GM12892 (cell line): ENCODE measurements at places on chromosomes 1 and 21.

DNA sequence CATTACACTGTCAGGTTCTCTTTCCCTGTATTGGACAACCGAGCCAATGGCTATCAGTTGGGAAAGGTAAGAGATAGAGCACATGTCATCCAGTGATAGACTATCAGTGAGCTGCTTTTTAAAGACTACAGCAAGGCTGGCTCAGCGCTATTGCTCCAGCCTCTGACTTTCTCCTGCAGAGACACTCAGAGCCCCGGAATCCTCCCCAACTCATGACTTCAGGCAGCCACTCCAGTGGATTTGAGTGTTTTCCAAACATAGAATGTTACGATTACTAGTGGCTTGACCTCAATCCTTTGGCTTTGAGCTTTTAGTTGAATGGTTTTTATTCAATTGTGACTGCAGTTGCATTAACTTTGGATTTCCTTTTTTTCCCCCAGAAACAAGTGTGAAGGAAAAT is 331.9 kb downstream of the DISC1 start:
- no peak for DNase-seq

GRCh38 chr1:218156595-218156994 is 128.5 kb upstream of the RRP15 start:
- DNase-seq = no peak

- DNase-seq = no peak
Measured at GRCh38 chr1:183609759-183610452, 19.6 kb upstream of the NCF2 start.

GRCh38 chr1:211735208-211736170 is 60.1 kb upstream of the NEK2 start:
- no peak for DNase-seq

DNA sequence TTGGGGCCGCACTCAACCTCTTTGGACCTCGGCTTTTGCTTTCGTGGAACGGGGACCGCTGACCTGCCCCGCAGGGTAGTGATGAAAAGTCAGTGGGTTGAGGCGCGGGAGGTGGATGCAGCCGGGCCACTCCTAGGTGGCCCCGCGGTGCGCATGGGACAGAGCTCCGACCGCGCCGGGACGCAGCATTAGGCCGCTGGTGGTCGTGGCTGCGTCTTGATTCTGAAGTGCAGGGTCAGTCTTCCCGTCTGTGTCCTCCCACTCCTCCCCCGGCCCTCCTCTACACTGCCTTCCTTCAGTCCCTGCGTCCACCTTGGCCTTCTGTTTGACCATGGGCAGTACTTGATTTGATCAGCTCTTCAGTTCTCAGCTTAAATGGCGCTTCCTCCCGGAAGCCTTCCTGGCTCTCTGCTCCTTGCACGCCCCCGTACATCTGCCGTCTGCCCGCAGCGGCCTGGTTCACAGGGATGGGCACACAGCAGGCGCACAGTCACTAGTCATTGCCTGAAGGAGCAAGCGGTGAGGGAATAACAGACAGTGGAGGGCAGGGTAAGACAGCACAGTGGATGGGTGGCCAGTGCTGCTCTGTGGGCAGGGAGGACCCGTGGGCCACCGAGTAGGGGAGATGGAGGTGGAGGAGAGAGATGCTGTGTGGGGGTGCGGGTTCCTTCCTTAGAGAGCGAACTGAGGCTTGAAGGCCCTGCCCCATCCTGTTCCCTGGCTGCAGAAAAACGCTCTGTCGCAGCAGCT is 633 bp downstream of the THEMIS2 start:
- no peak for DNase-seq

- DNase-seq = no peak
Measured at GRCh38 chr1:150092180-150092791, 24.7 kb downstream of the VPS45 start.

DNA sequence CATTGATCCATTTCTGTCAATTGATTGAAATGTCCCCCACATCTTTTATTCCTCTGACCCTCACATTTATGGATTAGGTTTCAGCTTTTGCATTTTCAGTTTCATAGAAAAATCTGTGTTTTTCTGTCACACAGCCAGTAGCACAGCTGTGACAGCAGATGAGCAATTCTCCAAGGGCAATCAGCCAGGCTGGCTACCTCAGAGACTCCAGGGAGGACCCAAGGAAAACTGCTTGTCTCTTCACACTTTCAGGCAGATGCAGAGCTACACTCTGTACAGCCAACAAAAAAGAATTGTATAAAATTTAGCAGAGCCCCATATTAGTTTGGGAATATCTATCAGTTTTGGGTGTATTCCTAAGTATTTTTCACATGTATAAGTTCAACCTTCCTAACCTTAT is 257.2 kb downstream of the LRRC7 start:
- DNase-seq = no peak

DNA sequence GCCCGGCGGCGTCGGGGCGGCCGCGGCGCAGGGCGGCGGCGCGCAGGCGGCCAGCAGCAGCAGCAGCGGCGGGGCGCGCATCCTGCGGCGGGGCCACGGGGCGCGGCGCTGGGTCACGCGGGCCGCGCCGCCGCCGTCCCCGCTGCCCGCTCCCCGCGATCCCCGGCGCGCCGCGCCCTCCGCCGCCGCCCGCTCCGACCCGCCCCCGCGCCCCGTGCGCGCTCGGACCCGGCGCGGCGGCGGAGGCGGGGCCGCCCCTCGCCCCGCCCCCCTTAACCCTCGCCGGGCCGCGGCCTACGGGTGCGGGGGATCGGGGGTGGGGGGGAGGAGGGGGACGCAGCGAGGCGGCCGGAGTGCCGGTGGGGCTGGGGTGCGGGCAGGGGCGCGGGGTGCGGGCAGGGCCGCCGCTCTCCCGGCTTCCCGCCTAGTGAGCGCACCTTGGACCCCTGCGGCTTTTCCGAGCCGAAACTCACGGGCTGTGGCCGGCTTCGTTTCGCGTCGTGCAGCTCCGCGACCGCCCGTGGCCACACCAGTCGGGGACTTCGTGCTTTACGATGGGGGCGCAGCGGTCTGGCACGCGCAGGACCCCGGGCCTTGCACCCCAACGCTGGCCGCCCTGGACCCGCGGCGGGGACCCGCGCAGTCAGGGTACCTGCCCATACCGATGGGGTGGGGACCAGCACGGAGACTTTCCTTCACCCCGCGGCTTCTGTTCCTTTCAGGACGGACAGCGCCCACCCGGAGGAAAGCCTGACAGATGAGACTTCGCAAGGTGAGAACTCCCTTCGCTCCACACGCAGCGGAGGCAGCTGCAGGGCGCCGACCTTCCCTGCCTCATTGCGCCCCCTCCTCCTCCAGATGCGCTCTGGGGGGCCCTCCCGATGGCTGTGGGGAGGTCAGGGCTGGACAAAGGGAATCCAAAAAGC is at the start of gene FNDC10:
Gene FNDC10, minus strand, starts transcription at position 201 of the 926 bp plus-strand sequence. Its CDS starts 120 bp downstream, at position 81.
- DNase-seq = no peak

- DNase-seq = no peak
Measured at GRCh38 chr1:150863724-150864123, 12.7 kb downstream of the ARNT start.

- no peak for DNase-seq
Measured at GRCh38 chr1:206742719-206743383, 27.7 kb upstream of the IL19 start.

DNA sequence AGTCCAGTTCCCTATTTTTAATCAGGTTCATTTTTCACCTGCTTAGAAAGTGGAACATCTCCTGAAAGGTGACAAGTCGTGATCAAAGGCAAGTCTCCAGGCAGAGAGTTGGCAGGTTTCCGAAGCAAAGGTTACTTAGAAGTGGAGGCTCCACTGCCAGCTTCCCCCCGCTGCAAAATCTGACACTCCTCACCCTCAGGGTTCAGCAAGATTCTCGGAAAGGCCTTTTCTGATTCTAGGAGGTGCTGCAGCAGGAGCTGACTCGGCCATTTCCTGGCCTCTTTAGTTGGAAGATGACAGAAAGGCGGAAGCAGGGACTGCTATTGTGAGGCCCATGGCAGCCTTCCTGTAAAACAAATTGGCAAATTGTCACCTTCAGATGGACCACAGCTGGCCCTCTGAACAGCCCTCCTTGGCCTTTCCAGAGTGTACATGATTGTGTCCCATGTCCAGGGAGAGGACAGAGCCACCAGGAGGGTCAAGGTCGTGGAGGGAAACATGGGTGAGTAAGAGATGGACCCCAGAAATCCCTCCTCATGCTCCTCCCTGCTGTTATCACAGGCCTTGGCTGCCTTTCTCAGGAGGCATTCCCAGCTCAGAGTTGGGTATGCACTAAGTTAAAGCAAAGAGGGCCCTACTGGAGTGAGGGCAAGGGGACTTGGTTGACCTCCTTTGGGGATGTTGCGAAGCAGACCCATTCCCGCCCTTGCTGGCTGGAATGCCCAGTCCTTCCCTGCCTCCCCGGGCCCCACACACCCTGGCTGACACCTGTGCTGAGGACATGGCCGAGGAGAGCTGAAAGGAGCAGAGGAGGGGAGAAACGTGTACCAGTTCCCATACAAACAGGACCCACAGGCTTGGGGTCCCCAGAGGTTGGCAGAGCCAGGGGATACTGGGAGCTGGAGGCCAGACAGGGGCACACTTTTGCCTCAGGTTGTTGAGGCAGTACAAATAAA is 115.5 kb upstream of the IRF2BP2 start:
- DNase-seq = no peak

- no peak for DNase-seq
Measured at GRCh38 chr1:94039514-94039870, 81.5 kb downstream of the ABCA4 start.

- no peak for DNase-seq
Measured at GRCh38 chr1:41735631-41736260, 183.0 kb downstream of the HIVEP3 start.

DNA sequence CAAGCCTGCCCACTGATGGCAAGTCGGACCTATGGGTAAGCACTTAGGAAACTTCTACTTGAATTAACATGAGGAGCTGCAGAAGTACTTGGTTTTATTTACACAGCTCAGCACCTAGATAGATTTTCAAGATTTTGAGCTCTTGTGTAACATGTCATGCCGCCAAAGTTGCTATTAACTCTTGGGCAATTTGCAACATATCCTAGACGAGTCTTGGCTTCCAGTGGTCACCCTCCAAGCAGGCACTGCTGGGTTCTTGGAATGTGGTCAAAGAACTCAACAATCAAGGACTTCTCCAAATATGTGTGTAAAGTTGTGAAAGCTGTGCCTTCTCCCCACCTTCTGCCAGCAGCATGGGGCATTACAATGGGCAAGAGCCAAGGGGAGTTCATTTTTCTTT is 17.8 kb upstream of the GUCA2B start:
- DNase-seq = no peak

- DNase-seq = no peak
Measured at GRCh38 chr1:33918368-33918767, 54.5 kb downstream of the HMGB4 start.

GRCh38 chr1:109392788-109393616 is 4.7 kb downstream of the SORT1 start:
- no peak for DNase-seq

- peak; percentile 72 for DNase-seq
Measured at GRCh38 chr21:38355992-38356781, 99.4 kb downstream of the KCNJ15 start.

DNA sequence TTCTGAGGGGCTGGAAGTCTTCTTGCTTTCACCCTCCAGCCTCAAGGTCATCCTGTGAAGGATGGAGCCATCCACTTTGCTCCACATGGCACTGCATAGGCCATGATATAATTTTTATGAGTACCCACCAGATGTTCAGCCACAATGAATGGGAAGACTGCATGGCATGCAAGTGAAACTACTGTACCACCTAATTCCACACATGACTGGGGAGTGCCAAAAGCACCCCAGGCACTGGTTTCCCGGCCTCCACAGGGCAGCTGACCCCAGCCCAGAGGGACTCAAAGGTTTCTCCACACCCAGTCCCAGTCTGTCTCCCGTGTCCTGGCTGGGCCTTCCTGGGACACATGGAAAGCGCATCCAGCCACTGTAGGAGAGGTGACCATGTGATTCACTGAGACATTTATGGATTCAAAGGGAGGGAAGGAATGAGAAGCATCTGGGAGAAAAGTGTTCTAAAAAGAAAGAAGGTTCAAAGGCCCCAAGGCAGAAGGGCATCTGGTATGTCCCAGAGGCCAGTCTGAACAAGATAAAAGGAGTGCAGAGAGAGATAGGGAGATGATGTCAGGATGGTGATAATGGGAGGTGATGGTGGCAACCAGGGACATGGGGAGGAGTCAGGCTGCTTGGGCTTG is 12.1 kb downstream of the RHOU start:
- DNase-seq = no peak

DNA sequence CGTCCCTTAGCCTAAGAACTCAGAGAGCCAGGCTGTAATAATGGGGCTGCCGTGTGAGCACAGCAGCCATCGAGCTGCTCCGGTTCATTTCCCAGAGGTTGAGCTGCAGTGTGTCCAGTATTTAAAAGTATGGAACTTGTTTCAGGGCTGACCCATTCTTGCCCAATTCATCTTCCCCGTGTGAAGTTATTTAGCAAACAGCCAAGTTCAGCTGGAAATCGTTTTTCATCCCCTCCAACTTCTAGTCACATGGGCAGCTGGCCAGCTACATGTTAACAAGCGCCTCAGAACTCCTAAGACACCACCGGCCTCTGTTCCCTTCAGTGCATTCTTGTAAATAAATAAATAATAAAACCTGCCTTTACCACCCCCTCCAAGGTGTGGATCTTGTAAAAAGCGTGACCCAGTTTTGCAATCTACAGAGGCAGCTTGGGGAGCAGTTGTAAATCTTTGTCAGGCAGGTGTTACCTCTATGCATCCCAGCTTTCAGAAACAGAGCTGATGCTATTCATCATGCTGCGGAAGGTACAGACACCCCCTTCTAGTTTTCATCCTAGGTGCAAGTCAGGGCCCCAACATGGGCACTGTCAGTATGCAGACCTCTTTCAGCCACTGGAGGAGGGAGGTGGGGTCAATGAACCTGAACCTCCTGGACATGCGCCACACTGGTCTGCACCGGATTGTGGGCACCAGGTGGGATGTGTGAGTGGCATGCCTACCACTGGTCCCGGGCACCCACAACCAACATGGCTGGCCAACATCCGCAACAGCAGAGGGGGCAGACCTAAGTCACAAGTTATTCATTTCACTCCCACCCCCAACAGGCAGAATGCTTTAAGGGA is 18.7 kb upstream of the KNCN start:
- no peak for DNase-seq

GRCh38 chr1:183780757-183781156 is 24.2 kb upstream of the RGL1 start:
- no peak for DNase-seq

- DNase-seq = no peak
Measured at GRCh38 chr1:22953740-22954141, 18.9 kb downstream of the LACTBL1 start.

DNA sequence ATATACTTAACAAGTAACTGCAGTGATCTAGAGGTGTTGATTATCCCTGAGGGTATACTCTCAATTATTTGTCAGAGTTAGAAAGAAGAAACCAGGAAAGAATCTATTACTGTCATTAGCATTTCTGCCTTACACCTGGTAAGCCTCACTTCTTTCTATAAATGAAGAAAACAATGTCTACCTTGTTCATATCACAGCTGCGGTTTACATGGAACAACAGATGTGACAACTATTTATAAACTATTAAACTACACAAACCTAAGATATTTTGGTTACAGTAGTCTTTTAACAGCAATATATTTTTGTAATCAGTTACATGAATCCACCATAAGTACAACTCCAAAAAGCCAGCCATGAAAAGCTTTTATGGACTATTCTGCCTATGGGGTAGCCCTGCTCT is 40.7 kb downstream of the GON4L start:
- no peak for DNase-seq
